ENCODE measurements at places on chromosomes 12 and 14.

DNA sequence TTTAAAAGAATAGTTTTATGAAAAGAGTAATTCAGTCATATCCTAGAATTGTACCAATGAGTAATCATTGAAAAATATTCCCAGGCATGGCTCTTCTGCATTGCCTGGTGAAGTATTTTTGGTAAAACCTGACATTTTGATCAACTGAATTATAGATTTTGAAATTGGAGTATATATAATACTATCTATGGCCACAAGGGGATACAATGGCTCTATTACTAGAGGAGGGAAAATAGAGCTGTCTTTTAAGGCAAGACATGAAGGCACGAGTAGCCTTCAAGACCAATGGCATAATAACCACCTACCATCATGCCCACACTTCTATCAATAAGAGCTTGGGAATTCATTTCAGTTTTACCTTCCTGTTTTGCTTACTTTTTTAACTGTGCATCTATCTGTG lies 1241.4 kb upstream of the TMEM132C start:
- no peak for DNase-seq

DNA sequence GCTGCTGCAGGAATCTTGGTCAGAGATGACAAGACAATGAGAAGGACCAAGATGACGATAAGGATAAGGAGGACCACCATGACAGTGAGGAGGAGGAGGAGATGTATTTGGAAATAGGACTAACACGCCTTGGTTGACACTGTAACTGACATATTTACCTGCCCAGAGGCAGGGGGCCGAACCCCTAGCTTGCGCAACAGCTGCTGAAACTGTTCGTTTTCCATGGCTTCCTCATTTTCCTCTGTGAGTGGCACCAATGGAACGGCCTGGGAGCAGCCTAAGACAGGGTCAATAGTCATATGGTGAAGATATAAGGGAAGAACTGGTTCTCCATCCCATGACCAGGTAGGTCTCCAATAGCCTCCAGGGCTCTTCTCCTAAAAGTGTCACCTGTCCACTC lies 28.8 kb downstream of the TIMELESS start:
- no peak for DNase-seq

DNA sequence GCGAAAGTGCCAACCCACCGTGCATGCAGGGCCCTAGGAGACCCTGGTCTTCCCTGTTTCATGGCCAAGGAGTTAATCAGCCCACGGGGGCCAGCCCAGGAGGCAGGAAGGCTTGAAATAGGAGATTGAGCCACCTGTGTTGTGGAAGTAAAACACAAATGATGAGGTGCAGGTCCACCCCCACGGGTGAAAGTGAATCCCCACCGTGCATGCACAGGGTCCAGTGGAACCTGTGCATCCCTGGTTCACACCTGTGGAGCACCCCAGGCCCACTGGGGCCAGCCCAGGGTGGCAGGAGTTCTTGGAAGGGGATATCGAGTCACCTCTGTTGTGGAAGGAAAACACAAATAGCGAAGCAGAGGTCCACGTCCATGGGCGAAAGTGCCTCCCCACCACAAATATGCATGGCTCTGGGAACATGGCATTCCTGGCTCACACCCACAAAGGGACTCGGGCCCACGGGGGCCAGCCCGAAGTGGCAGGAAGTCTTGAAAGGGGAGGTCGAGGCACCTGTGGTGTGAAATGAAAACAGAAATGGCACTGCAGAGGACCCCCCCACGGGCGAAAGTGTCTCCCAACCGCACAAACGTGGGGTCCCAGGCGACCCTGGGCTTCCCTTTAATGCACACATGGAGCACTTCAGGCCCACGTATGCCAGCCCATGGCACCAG lies 381.5 kb downstream of the ALG10 start:
- DNase-seq: no peak

DNA sequence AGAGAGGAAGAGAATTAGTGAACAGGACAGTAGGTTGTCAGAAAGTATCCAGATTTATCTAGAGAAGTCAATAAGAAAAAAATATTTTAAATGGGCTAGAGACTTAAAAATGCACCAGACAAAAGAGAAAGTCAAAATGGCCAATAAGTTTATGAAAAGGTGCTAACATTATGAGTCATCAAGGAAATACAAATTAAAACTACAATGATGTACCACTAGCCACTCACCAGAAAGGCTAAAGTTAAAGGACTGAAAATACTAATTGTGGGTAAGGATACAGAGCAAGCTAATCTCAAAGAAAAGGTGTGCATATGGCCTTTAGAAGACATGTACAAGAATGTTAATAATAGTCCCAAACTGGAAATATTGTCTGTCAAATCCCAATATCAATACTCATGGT lies 37.7 kb downstream of the C12orf50 start:
- DNase-seq: no peak

- no peak for DNase-seq
Observed at GRCh38 chr12:93358058-93358457, 19.7 kb upstream of the NUDT4 start.

All from activated CD8-positive, alpha-beta memory T cell treated with anti-CD3 and anti-CD28 coated beads for 4 hours (primary cell).